ENCODE measurements at places on chromosomes 13 and 19.
A peak's percentile ranks its signal among the peaks of the same experiment; 100 is the strongest.

GRCh38 chr13:44294876-44295275 is 78.7 kb upstream of the SERP2 start:
- DNase-seq = no peak

DNA sequence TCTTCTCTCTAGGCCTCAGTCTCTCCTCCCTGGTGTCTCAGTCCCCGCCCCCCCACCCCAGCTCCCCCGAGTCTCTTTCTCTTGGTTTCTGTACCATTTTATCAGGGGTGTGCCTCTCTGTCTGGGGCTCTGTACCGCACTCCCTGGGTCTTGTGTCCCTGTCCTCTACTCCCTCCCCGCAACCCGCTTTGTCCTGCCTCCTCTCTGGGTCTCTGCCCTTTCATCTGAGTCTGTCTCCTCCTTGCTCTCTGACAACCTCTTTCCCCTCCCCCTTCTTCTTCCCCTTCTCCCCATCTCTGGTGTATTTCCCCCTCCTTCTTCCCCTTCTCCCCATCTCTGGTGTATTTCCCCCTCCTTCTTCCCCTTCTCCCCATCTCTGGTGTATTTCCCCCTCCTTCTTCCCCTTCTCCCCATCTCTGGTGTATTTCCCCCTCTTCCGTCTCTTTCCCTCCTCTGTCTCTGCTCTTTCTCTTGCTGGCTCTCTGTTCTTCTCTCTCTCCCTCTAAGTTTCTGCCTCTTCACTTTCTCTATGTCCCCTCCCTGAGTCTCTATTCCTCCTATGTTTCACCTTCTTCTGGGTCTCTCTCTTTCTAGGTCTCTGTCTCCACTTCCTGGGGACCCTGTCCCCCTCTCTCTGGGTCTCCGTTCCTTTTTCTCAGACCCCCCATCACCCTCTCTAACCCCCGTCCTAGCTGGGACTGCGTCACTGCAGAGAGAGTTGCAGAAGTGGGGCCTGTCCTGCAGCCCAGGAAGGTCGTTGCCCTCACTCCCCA is 2.2 kb upstream of the KCNC3 start:
- no peak for DNase-seq

DNA sequence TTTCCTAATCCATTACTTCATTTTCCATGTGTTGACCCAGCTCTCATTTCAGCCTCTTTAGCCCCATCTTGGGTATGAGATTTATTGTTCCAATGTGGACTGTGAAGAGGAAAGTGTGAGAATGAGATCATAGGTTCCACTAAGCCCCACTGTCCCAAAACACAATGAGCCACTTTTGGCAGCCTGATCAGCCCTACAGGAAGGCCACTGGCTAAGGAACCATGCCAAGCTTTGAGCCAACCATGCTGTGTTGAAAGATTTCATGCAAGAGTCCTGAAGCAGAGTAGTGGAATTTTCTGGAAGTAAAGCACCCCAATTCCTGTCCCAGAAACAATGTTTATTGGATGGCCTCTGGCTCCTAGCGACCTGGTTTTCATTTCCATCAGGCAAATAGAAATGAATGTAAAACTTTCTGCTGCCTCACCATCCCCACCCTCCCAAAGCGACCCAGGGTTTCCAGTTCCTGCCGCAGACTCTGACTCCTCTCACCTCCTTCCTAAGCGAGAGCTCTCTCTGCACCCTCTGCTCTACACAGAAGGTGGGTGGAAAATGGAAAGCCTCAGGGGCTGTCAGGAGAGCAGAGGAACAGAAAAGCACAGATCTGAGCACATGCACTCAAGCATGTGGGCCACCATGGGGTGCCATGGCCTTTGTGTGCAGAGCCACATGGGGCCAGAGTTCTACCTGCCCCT is 73.1 kb downstream of the KCTD12 start:
- DNase-seq = no peak

GRCh38 chr13:105573136-105573535 is 962.3 kb downstream of the EFNB2 start:
- no peak for DNase-seq

- no peak for DNase-seq
These were observed 3.7 kb upstream of the SWSAP1 start for GRCh38 chr19:11370744-11371143.

DNA sequence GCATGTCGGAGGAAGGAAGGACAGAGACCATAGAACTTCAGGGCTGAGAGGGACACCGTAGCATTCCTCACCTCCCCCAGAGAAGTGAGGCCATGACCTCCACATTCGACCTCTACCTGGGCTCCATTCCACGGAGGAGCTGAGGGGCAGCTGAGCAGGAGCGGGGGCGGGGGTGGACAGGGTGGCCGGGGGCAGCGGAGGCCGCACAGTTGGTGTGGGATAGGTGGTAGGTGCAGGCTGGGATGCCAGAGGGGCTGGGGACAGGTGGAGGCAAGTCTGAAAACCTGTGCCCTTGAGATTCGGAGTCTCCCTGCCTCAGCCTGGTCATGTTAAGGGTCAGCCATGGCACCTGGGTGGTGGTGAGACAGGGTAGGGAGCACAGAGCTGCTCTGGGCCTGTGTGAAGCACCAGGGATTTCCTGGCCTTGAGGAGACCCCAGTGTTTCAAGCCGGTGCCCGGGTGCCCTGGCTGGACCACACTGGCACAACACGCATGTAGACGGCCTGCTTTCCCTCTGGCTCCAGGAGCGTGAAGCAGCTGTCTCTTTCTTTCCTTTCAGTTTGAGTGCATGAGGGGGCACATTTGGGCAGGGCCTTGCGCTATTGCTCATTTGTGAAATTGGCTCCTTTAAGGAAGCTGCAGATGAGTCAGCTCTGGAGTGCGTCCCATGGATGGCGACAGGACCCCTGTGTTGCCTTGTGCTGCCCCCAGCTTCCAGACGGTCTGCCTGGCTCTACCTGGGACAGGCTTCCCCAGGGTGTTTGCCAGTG is 51.8 kb downstream of the TSSK6 start:
- DNase-seq = no peak

GRCh38 chr19:45097450-45097775 is 4.4 kb downstream of the PPP1R37 start:
- no peak for DNase-seq

GRCh38 chr13:45119469-45119990 is 780 bp upstream of the GTF2F2 start:
- DNase-seq = peak; percentile 42

DNA sequence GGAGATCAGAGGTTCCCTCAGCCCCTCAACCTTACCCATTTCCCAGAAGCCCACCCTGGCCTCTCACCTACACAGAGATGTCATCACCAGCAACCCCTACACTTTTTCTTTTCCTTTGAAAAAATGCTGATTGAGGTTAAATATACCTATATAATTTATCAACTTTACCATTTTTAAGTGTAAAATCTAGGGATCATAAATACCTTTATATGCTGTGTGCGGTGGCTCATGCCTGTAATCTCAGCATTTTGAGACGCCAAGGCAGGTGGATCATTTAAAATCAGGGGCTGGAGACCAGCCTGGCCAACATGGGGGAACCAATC is 3.1 kb downstream of the KIR2DL4 start:
- DNase-seq = no peak

DNA sequence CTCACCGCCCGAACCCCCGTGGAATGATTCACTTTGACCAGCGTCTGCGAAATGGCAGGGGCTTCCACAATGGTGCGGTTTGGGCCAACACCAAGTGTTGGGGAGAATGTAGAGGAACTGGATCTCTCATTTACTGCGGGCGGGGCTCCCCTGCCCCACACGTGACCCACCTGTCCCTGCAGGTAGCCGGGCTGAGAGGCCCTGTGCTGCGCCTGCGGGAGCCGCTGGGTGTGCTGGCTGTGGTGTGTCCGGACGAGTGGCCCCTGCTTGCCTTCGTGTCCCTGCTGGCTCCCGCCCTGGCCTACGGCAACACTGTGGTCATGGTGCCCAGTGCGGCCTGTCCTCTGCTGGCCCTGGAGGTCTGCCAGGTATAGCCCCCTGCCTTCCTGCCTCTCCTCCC is 5.8 kb upstream of the FLT3LG start:
- no peak for DNase-seq

DNA sequence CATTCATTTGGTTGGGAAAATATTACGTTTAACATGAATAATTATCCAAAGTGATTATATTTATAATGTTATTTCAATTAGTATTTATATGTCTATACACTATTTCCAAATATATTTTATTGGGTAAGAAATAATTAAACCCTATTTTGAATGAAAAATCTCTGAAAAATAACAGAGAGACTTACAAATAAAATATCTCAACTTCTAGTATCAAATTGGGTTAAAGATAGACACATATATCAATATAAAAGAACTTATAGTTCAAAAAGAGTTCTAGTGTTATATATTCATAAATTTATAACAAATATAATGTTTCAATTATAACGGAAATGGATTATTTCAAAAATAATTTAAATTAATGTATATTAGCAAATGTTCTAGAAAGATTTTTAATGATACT is 482.6 kb upstream of the PCDH20 start:
- no peak for DNase-seq

GRCh38 chr13:46097015-46097414 is 7.8 kb downstream of the CPB2 start:
- DNase-seq = no peak

DNA sequence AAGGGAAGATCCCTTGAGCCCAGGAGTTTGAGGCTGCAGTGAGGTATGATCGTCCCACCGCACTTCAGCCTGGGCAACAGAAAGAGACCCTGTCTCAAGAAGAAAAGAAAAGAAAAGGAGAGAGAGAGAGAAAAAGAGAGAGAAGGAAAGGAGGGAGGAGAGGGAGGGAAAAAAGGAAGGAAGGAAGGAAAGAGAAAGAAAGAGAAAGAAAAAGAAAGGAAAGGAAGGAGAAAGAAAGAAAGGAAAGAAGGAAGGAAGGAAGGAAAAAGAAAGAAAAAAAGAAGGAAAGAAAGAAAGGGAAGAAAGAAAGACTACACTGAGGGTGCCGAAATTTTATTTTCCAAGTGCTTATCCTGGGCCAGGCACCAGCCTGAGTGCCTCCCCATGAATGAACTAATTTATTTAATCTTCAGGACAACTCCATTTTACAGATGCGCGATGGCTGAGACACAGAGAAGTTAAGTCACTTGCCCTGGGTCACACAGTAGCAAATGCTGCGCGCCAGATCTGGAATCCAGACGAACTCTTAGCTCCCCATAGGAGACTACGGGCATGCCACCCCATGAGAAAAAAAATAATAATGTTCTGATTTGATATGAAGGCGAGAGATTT is 2.7 kb downstream of the CDC42EP5 start:
- no peak for DNase-seq

GRCh38 chr13:48161530-48162179 is 66.8 kb upstream of the MED4 start:
- no peak for DNase-seq

DNA sequence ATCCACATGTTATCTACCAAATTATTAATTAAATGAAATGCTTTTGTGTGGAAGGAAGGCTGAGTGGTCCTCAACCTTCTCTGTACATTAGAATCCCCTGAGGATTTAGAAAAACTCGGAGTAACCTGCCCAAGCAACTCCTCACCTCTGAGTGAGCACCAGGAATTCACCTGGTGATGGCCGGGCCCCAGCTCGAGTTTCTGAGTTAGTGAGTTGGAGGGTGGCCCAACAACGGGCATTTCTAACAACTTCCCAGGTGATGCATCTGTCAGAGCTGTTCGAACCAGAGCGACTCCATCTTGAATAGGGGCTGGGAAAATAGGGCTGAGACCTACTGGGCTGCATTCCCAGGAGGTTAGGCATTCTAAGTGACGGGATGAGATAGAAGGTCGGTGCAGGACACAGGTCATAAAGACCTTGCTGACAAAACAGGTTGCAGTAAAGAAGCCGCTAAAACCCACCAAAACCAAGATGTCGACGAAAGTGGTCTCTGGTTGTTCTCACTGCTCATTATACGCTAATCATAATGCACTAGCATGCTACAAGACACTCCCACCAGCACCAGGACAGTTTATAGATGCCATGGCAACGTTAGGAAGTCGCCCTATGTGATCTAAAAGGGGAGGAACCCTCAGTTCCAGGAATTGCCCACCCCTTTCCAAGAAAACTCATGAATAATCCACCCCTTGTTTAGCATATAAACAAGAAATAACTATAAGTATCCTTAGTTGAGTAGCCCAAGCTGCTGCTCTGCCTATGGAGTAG is 44.2 kb upstream of the SHISA2 start:
- no peak for DNase-seq

- no peak for DNase-seq
These were observed 2.1 kb downstream of the ZMYM2 start for GRCh38 chr13:19960653-19960976.

DNA sequence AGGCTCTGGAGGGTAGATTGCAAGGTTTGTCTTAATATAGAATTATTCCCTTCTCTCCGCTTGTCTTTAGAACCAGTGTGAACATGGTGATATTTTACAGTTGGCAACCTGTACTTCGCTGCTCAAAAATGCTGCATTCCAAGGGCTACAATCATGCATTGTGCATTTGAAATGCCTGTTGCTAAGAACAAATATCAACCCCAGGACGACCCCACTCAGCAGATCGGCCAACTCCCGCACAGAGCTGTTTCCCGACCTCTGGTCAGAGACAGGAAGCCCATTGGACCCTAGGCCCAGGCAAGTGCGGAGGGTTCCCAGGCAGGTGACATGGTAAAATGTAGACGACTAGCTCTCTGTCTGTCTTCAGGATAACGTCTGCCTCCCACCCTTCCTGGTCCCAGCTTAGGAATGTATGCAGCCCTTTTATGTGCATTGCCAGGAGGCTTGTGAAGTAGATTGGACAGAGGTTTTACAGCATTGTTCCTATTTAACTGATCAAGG is 263.5 kb downstream of the FOXO1 start:
- DNase-seq = no peak

- DNase-seq = no peak
These were observed 181.3 kb downstream of the KDM4B start for GRCh38 chr19:5149932-5150901.

DNA sequence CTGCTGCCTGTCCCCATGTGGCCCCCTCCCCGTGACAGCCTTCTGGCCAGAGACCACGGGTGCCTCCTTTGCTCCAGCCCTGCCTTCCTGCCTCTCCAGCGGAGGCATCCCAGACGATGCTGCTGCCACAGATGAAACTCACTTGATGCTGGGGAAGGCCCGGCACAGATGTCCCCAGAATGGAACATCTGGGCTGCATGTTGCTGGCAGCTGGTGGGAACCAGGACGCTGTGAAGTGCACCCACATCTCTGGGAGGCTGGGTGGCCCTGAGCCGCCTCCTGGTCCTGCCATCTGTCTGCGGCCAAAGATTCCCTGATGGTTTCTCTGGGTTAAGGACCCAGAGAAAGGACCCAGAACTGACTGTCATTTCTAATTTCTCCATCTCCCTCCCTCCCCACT is 51.9 kb upstream of the PTPRS start:
- DNase-seq = no peak

GRCh38 chr19:30437869-30438268 is 65.7 kb downstream of the ZNF536 start:
- no peak for DNase-seq

DNA sequence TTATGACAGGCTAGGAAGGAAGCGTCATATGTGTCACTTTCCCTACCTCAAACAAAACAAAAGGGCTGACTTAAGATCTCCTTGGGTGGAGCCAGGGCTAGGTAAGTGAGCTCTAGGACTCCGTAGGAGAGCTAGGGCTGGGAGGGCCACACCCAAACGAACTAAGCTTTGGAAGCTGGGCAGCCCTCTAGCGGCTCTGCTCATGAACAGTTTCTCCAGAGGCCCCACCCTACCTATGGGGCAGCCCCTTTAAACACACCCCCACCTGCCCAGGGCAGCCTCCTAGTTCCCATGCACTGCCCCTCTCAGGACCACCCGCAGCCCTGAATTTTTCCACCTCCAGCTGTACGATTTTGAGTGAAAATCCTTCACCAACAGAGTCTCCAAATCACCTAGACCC is 3.5 kb downstream of the PEG3 start:
- no peak for DNase-seq
